ENCODE measurements at places on chromosomes 2 and 18.

DNA sequence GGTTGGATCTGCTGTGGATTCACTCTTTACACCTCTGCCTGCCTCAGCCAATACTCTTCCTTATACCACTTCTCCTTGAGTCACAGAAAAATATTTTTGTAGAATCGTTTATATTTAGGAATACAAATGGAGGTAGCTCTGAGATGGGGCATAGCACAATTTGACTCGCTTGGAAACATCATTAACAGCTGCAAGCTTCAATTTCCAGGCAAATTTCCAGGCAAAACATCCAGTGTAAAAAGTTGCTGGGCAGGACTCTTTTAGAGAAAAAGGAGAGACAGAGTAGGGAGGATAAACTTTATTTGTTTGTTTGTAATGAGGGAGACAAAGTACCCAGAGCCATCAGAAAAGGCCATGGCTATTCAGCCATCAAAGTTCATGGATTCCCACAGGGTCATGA, 74.4 kb upstream of the SOX11 start:
- no peak for DNase-seq

- DNase-seq: peak; percentile 88
Measured at GRCh38 chr2:120935339-120936313, 200.0 kb downstream of the GLI2 start.

GRCh38 chr2:130261970-130262760, 63.9 kb upstream of the TUBA3E start:
- DNase-seq: peak; percentile 80

DNA sequence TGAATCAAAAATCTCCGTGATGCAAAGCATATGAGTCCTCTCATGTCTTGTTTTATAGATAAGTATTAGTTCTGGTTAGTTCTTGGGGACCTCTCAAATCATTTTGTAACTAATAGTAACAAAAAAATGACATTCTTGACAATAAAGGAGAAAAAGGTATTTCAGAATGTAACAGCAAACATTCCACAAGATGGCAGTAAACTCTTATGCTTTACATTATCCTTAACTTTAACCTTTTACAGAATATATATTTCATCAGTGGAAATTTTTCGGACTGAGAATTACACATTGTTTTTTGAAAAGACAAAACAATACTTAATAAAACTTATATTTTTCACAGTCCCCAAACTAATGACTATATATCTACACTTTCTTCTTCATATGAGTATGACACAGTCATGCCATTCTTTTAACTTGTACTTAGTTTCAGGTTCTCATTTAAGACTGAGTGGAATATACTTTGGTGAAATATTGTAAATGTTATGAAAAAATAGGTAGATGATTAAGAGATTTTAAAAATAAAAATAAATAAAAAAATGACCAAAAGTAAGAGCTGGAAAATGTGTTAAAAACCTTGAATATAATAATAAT, 142.9 kb upstream of the NXPH2 start:
- DNase-seq: peak; percentile 27

DNA sequence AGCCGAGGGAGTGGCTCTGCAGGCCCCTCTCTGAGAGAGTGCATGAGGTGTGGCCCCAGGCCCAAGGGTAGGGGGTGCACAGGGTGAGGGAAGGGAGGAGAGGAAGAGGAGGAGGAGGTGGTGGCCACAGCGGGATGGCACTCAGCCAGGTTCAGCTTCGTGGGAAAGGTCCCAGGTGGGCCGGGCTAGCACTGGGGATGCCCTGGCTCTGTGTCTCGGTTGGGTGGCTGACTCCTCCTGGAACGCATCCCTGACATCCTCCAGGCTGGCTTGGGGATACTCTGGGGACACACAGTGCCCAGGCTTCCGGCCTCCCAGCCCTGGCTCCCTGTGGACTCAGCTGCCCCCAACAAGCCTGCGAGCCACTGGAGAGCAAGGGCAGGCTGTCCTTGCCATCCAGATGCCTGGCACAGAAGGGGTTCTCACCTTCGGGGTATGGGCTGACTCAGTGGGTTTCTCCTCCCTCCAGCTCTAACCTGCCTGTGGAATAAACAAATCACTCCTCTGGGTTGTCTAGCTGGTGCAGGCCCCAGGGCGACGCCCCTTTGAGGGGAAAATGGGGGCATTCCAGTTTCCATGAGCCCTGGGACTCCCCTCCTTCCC, 582 bp upstream of the ZAP70 start:
- DNase-seq: no peak

- no peak for DNase-seq
Measured at GRCh38 chr2:2806711-2807110, 475.6 kb upstream of the MYT1L start.

DNA sequence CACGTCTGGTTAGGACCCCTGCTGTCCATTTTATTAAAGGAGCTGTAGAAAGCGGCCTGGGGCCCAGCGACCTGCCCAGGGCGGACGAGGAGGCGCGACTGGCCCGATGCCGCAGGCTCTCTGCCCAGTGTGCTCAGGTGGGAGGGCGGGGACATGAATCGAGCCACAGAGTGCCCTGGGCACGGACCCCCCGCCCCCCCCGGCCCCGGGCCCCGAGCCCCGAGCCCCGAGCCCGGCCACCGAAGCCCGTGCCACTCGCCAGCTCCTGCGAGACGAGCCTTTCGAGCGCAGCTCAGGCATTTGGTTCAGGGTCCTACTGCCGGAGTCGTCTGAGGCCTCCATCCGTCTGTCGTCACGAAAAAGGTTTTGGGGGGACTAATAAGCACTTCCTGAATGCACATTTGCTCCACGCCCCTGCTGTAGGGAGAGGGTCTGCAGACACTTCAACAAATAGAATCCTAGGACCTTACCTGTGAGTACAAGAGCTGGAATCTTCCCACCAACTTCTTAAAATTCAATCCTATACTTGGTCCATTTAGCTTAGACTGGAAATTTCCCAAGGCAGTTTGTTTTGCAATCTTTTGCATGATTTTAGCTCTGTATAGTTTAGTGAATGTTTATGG, 602 bp upstream of the ADAM17 start:
- peak; percentile 65 for DNase-seq

DNA sequence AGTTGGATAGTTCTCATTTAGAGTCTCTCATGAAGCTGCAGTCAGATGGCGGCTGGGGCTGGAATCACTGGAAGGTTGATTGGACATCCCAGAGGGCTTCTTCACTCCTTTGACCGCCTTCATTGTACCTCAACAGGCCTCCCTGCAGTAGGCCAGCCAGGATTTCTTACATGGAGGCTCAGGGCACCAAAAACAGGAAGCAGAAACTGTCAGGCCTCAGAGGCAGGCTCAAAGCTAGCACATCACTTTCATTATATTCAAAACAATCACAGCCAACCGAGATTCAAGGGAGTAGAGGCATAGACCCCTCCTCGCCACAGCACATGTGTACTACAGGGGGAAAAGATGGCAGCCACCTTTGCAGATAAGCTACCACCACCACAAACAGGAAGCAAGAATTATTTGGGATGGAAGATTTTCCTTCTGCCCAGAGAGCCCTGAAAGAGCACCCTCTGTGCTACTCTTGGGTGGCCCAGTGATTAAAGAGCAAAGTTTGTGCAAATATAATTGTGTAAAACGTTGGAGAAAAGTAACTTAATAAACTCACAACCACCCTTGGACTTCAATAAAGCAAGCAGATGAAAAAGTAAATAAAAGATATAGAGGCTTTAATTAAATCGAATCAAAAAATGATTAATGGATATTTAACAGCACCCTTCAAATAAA, 155.3 kb downstream of the GFPT1 start:
- DNase-seq: no peak

DNA sequence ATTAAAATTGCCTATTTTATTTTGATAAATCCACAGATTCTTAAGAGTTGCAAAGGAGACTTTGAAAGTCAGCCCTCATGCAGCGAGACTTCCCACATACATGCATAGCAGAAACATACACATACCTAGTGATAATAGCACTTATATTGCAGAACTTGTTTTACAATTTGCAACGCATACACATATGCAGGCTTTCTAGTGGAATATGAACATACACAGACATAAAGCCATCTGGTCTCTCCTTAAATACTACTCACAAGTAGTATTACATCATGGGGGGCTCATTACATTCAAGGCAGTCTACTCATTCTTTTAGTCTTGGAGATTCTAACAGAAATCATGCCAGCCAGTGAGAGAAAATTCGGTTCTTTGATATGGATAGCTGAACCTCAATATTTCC, 295.1 kb upstream of the RND3 start:
- DNase-seq: no peak

DNA sequence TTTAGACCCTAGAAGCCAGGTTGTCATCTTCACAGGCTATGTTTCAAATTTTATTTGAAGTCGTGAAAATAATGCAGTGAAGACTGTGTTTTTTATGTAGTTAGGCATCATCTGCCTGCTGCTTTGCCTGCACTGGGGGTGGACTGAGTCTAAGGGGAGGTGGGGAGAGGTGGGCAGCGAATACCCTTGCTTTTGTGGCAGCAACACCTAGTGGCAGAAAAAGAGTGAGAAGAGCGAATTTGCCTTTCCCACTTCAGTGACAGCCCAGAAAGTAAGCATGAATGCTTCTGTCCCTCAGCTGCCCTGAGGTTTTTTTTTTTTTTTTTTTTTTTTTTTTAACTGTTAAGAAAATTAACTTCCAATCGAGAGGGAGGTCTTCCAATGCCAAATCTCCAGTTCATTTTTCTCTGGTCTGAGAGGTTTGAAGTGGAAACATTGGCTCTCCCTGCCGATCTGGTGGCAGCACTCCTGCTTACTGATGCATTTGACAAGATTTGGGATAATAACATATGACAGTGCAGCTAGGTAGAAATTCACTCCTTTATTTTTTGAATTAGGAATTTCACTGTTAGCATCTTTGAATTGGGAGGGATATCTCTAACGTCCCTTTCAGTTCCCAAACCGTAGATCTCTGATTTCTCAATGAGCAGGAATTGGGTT, 60.3 kb upstream of the LYPD6B start:
- DNase-seq: no peak

- DNase-seq: no peak
Measured at GRCh38 chr2:205556357-205556756, 125.9 kb upstream of the NRP2 start.

- no peak for DNase-seq
Measured at GRCh38 chr2:188949046-188949818, 24.9 kb upstream of the COL3A1 start.

DNA sequence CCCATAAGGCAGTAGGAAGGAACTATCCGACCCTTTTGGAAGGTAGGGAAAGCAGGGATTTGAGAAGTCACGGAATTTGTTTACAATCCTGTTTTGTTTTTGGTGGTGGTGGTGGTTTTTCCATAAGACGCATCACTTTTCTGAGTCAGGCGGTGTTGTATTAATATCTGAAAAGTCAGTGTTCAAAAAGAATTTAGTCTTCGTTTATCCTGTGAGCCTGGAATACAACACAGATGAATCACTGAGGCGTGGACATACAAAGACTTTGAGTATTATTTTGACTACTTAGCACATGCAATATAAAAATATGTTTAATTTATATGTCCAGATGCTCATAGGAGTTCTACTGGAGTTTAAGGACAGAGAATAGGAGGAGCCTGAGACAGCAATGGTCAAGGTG, 785 bp downstream of the ZNF892 start:
- no peak for DNase-seq

Data from lung (tissue), 17 donors.